Left lung (tissue), 14 donors: ENCODE measurements at places on chromosomes 16 and 17. TPM values are rescaled to one million over a fixed set of nuclear protein-coding genes. Genes with fewer than 3 reads are reported as not detected.

The BEAN1 gene
- 2.0 TPM for total RNA-seq

The SPATA22 gene
- 0.26 TPM for total RNA-seq

The LRRC36 gene
- total RNA-seq = 3.0 TPM

The CTF1 gene
- total RNA-seq = 7.9 TPM

The BMERB1 gene
- total RNA-seq = 12.0 TPM

The HSD11B2 gene
- 3.9 TPM for total RNA-seq

The NPW gene
- 3.1 TPM for total RNA-seq

The OR1A1 gene
- total RNA-seq = not detected

The SYNGR2 gene
- total RNA-seq = 192 TPM

- no peak for DNase-seq
Measured at GRCh38 chr17:49513044-49513395, 17.9 kb downstream of the NGFR start.

- no peak for DNase-seq
Measured at GRCh38 chr17:57675427-57676387, 69.4 kb downstream of the CCDC182 start.

DNA sequence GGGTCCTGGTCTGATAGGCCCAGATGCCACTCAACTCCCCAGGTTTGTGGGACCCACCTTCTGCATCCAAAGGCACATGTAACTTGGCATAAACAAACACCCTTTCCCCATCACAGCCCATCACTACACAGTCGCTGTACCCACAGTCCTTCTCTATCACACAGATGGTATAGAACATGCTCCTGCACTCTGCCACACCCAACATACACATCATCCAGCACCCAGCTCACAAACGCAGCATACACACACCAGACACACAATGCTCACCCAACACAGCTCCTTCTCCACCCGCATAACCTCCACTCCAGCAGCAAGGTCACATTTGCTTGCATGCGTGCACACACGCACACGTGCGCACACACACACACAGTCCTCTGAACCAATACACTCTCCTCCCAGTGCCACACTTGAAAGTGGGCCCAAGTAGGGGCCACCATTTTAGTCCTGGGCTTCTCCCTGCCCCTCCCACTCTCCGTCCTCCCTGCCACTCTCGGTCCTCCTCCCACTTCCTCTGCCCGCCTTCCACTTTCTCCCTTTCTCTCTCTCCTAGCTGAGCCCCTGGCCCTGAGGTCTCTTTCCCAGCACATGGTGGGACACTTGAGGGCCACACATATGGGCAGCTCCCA lies 8.5 kb upstream of the TMEM92 start:
- no peak for DNase-seq

- DNase-seq = no peak
Measured at GRCh38 chr16:81190667-81191066, 47.8 kb upstream of the BCO1 start.

DNA sequence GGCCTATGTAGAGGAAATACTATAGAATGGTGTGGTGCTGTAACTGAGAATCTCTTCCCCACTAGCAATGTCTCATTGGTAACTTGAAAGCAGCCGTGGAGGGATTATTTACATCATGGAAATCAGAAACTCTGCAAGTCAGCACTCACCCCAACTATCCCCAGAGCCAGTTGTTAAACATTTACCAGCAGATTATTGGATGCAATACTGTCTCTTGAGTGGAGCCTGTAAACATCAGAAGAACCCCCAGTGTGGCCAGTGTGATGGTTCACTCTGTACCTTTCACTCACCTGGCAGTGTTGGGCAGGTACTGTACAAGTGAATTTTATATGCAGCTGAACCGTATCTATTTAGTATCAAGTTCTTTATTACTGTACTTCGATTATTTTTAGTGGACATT lies 299.8 kb upstream of the SALL1 start:
- DNase-seq = no peak

- DNase-seq = no peak
Measured at GRCh38 chr16:23509782-23510163, 521 bp downstream of the GGA2 start.

GRCh38 chr17:57782062-57782490 lies 37.0 kb upstream of the CCDC182 start:
- DNase-seq = no peak

- DNase-seq = no peak
Measured at GRCh38 chr16:19169082-19169639, 1.1 kb downstream of the SYT17 start.
